ENCODE measurements at places on chromosomes 2 and 18.
A peak's percentile ranks its signal among the peaks of the same experiment; 100 is the strongest.

GRCh38 chr2:239429473-239430350, 28.9 kb upstream of the HDAC4 start:
- no peak for DNase-seq

DNA sequence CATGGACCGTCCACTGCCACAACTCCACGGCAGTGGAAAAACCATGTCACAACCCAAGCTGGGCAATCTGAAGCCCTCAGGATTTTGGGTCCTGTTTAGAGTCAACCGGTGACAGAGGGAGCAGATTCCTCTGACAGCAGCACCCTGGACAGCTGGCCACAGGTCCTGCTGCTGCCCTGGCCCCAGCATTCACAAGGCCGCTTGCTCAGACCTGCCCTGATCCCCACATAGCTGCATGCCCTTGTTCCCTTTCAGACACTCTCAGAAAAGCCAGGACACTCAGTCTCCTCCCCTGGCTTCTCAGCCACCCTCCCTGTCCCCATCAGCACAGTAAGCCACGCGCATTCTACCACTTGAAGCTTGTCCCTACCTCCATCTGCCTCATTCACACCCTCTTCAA, 1.6 kb downstream of the COPS9 start:
- DNase-seq, result no peak

- no peak for DNase-seq
Measured at GRCh38 chr2:20391951-20392699, 41.5 kb upstream of the PUM2 start.

DNA sequence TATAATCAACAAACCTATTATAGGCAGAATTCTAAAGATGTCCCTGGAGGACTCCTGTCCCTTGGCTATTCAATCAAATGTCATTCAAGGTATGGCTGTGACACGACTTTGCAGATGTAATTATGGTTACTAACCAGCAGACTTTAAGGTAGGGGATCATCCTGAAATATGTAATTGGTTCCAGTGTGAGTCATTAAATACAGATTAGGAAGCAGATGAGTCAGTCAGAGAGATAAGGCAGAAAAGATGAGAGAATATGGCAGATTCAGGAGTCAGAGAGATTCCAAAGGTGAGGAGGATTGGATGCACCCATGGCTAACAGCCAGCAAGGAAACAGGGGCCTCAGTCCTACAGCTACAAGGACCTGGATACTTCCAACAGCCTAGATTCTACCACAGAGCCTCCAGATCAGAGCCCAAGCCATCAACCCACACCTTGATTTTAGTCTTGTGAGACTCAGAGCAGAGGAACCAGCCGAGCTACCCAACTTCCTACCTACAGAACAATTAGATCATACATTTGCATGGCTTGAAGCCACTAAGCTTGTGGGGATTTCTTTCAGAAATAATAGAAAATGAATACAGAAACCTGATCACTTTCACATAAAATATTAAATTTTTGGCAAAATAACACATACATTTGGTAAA, 11.2 kb upstream of the PROM2 start:
- no peak for DNase-seq

GRCh38 chr18:35376393-35376741, 770 bp downstream of the ZNF396 start:
- DNase-seq, result peak; percentile 3

- DNase-seq, result no peak
Measured at GRCh38 chr2:138948070-138948539, 167.9 kb upstream of the NXPH2 start.

GRCh38 chr18:58103339-58103985, 59.4 kb downstream of the NEDD4L start:
- no peak for DNase-seq

GRCh38 chr2:11097038-11097720, 58.1 kb upstream of the SLC66A3 start:
- DNase-seq, result no peak

Data from stimulated activated CD8-positive, alpha-beta memory T cell treated with anti-CD3 and anti-CD28 coated beads, Interleukin-15, amount 100 ng/mL, for 24 hours (primary cell).